ENCODE measurements at places on chromosomes 11 and 22. TPM values are rescaled to one million over a fixed set of nuclear protein-coding genes. Genes with fewer than 3 reads are reported as not detected.

GRCh38 chr11:10898003-10898762 is 40.3 kb upstream of the ZBED5 start:
- DNase-seq: peak; percentile 14

DNA sequence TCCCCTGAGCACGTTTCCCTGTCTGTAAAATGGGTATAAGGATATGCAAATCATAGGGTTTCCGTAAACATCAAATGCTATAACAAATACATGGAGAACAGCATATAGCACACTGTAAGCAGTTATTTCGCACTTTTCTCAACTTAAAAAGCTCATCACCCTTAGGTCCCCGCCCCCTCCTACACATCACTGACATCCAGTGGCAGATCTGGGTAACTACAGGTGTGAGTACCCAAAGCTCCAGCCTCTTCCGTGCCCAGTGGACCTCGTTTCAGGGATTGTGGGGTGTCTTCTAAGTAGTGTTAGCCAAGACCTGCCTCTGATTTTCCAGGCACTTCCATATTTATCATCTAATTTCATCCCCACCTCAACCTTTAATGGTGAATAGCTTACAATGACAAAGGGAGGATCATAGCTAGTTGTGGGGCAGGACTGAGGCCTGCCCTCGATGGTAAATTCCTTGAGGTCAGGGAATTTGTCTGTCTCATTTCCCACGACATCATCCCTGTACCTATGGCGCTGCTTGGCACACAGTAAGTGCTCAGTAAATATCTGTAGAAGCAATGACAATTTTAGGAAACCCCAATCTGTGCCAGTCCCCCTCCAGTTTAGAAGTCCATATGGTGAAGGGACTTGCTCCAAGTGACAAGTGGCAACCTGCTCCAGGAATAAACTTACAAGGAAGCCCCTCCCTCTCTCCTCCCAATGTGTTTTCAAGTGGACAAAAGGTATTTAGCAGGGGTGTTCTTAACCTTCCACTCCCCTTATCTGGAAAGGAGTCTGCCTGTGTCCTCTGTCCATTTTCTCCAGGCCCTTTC is 340.5 kb downstream of the TENM4 start:
- peak; percentile 52 for DNase-seq

GRCh38 chr22:43561415-43562178 is 149.8 kb downstream of the MPPED1 start:
- DNase-seq: no peak

DNA sequence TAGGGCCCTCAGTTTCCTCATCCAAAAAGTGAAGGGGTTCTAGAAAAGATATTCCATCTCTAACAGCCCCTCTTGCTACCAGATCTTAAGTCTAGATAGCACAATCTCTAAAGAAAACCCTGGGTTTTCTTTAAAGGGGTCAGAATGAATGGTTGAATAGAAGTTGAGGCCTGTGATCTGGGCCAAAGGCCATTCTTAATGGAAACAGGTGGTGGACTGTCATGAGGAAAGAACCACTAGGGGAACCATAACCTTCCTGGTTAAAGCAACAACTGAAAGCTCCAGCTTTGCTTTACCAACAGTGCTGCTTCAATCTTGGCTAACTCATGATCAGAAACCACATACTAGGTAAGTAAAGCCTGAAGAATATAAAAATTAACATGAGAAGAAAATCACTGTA is 1.8 kb downstream of the CELF1 start:
- no peak for DNase-seq

- no peak for DNase-seq
Observed at GRCh38 chr22:48884324-48884723, 943.3 kb downstream of the BRD1 start.

RFPL1 gene
- total RNA-seq: not detected

OR51M1 gene
- not detected for total RNA-seq

- DNase-seq: no peak
Observed at GRCh38 chr11:46850829-46851380, 4.8 kb upstream of the CKAP5 start.

TMEM126A gene
- 48.9 TPM for total RNA-seq

GRCh38 chr11:82792822-82793569 is 59.3 kb upstream of the FAM181B start:
- no peak for DNase-seq

DNA sequence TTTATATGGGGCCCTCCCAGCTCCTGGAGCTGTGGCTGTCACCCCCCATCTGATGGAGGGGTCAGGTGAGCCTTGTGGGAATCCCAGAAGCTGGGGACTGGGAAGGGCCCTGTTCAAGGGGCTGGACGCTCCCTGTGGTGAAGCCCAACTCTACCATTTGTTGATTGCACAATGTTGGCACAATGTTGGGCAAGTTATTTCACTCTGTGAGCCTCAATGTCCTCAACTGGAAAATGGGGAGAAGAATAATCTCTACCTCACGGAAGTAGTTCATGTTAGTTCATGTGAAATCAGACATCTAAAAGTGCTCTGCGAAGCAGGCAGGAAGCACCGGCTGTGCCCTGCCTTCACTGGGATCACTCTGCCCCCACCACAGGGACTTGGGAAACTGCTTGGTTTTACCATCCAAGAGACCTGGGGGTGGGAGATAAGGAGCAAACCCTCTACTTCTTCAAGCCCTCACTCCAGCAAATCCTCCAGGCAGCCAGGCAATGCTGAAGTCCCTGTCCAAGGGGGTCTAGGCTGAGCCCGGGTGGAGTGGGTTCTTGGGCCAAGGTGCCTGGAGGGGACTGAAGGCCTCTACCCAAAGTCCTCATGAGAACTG is 715 bp upstream of the PRR5 start:
- DNase-seq: no peak

DNA sequence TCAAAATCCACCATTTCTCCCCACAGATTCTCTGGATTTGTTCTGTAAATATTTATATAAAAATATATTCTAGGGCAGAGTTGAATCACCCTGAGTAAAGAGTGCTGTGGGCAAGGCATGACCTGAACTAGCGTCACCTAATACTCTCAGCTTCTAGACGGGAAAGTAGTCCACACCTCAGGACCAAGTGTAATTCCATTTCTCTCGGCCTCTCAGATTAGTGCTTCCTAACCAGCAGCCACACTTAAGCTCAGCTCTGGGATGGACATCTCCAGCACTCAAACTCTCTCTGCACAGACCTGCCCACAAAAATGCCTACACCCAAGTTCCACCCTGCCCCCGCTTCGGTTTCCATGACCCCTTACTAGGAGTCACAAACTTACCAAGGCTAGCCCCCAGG is 5.3 kb downstream of the SPTBN2 start:
- DNase-seq: no peak

SLC25A18 gene
- not detected for total RNA-seq

DNA sequence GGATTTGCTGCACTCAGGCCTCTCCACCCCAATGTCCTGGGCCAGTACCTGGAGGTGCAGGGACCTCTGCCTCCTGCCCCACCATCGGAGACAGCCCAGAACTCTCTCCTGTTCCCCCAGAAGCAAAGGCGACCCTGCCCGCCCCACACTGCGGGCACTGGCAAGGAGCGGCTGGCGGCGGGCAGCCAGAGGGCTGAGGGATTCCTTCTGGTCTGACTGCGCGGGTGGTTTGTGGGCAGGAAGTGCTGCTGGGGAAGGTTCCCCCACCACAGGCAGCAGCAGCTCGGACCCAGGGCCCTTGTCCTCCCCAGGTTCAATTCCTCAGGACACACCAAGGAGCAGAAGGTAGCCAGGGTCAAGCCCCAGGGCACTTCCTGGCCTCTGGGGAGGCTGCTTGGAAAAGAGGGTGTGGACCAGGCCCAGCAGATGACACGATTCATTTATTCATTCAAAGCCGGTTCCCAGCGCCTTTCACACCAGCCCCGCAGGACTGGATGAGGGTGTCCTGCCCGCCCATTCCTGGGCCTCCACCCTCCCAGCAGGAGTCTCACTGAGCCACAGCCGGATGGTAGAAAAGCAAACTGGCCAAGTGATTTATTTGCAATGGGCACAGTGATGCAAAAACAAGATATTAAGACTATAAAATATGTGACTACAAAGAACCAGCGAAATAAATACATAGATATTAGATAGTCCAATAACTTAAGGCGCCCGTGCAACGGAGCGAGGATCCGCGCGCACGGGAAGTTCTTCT is 1.2 kb downstream of the PHLDA2 start:
- DNase-seq: no peak

KCNJ11 gene
- 1.2 TPM for total RNA-seq

GRCh38 chr11:70305501-70305900 is 35.0 kb downstream of the PPFIA1 start:
- DNase-seq: no peak
